T47D (cell line): ENCODE measurements at places on chromosomes 7 and 10.

- no peak for DNase-seq
Observed at GRCh38 chr7:80581486-80582260, 56.8 kb upstream of the CD36 start.

GRCh38 chr10:4024027-4024426 is 239.0 kb upstream of the KLF6 start:
- DNase-seq, result no peak

DNA sequence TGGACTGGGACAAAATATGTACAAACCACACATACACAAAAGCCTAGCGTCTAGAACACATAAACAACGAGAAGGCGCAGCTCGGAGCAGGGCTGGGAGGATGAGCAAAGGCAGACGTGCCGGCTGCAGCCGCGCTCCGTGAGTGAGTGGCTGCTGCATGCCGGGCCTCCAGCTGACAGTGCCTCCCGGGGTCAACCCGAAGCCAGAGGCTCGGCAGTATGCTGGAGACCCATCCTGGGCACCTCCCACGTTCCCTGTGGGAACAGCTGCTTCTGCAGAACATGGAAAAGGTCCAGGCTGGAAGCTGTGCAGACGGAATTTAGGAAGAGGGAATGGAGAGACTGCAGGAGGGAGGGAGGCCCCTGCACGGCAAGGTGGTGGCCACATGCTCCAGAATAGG is 3.6 kb upstream of the GPR146 start:
- no peak for DNase-seq

GRCh38 chr10:33334805-33335550 is 511 bp upstream of the NRP1 start:
- DNase-seq, result peak; percentile 79

DNA sequence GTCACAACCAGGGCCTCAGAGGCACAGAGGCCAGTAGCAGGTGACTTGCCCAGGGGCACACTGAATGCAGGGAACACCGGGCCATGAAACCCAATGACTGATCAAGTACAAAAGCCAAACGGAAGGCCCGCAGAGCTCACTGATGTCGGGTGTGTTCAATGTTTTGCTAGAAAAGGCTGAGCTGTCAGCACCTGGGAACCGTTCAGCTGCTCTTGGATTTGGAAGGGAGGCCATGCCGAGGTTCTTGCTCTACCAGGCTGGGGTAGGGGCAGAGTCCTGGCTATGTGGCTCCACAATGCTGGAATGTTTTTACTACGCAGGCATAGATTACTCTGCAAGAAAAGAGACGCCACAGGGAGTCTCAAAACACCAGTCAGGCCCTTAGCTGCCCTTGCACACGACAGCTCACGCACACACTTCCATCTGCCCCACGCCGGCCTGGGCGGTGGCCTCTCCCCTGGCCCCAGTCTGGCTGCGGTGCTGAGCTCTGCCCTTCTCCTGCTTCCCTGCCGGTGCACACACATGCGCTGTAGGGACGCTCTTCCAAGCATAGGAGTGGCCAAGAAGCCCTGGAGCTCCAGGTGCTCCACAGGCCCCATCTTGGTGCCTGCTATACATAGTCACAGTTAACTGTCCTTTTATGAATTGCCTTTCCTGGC is 79.9 kb downstream of the ZRANB1 start:
- DNase-seq, result no peak

DNA sequence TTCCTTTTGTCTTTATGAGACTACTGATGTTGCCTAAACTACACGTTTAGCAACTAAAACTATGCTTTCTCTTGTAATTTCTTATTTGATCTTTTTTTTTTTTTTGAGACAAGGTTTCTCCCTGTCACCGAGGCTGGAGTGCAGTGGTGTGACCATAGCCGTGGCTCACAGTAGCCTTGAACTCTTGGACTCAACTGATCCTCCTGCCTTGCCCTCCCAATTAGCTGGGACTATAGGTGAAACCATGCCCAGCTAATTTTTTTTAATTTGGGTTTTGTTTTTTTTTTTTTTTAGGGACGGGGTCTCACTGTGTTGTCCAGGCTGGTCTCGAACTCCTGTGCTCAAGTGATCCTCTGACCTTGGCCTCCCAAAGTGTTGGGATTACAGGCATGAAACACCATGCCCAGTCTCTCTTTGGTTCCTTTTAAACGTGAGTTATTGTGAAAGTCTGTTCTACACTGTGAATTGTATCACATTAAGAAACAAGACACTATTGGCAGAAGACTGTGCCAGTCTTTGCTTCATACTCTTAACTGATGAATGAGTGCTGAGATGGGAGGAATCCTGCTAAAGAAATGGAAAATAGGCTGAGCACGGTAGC is 6.4 kb downstream of the TMEM248 start:
- peak; percentile 45 for DNase-seq

- DNase-seq, result no peak
Observed at GRCh38 chr7:132436121-132436520, 140.1 kb downstream of the PLXNA4 start.

DNA sequence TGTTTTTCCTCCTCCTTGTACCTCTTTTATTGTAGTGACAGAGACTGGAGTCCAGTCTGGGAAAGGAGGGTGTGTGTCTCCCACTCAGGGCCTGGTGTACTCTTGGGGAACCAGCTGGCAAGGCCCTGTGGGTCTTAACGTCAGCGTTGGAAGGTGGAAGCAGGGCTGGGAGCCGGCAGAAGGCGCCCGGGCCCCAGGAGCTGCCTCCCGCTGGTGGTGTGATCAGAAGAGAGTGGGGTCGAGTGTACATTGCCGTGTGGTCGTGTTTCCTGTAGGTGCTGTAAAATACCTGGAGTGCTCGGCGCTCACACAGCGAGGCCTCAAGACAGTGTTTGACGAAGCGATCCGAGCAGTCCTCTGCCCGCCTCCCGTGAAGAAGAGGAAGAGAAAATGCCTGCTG is 45.7 kb downstream of the DAGLB start:
- DNase-seq, result no peak

- DNase-seq, result no peak
Observed at GRCh38 chr7:128042012-128042411, 10.8 kb upstream of the LRRC4 start.

DNA sequence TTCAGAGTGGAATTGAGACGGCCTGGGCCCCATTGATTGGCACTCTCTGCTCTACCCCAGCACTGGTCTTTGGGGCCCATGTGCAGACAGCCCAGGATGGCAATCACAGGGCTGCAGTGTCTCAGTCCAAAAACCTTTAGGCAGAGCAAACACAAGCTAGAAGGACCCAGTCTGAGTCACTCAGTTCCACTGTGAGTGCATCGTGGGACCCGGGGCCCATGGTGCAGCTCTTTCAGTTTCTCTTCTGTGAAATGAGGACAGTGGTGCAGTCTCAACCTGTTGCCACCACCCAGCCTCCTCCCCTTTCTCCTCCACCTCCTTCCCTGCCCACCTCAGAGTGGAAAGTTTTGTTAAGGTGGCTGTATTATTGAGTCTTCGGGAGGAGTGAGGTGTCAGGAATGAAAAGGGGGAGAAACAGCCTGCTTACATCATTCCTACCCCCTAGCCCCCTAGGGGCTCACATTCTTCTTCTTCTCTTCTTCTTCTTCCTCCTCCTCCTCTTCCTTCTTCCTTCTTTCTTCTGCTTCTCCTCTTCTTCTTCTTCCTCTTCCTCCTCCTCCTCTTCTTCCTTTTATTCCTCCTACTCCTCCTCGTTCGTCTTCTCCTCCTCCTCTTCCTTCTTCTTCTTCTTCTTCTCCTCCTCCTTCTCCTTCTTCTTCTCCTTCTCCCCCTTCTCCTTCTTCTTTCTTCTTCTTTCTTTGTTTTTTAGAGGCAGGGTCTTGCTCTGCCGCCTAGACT is 19.5 kb upstream of the CARD11 start:
- no peak for DNase-seq

GRCh38 chr10:71536332-71536731 is 139.6 kb downstream of the CDH23 start:
- no peak for DNase-seq

GRCh38 chr10:19920075-19920726 is 104.0 kb downstream of the PLXDC2 start:
- no peak for DNase-seq

- peak; percentile 64 for DNase-seq
Observed at GRCh38 chr10:113576852-113577251, 24.0 kb downstream of the HABP2 start.

DNA sequence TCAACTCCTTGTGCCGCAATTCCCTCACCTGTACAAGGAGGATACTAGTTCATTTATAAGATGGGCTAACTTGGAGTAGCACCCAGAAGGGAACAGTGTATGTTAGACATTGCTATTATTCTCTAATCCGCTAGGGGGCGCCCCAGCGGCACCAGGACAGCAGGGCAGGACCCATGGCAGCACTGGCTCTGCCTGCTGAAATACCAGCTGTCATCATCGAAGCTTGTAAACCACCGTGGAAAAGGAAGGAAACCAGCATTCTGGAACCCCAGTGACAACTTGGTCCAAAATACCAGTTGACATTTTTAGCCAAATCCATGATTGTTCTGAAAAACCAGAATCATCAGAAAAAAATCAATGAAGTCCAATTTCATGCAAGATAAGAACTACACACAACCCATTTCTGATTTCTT is 134.4 kb downstream of the ITGA8 start:
- peak; percentile 69 for DNase-seq

GRCh38 chr7:2399848-2400587 is 3.4 kb upstream of the CHST12 start:
- DNase-seq, result no peak

DNA sequence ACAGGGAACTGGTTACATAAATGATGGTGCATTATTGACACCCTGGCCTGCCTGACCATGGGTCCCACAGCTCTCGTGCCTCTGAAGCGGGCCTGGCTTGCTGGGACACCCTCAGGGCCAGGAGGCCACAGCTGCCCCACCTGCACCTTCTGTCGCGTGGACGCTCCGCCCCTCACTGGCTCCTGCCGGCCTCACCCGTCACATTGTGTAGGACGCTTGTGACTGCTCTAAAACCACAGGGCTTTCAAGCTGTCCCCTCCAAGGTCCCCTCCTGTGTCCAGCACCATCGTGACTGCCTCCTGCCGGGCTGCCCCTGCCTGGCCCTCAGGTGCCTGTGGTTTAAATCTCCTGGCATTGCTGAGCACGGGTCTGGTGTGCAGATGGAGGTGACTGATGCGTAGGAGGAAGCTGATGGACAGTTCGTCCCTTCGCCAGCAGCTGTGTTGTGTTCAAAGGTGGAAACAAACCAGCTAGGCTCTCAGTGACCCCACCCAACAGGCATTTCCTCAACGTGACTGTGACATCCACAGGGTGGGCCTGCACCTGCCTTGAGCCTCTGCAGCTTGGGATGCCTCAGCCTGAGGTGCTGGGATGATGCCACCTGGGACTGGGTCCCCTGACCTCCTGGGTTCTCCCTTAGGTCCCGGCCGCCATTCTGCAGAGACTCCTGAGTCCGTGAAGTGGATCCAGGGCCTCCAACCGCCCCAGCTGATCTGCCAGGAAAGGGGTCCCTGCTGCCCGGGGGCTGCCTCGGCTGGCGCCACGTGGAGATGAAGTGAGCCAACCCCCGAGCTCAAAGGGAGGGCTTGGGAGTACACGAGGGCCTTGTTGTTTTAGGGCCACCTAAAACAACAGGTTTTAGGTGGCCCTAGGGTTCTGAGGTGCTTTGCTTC is 148.5 kb downstream of the WDR37 start:
- no peak for DNase-seq

- DNase-seq, result peak; percentile 11
Observed at GRCh38 chr10:128576943-128577670, 450.9 kb upstream of the MKI67 start.

DNA sequence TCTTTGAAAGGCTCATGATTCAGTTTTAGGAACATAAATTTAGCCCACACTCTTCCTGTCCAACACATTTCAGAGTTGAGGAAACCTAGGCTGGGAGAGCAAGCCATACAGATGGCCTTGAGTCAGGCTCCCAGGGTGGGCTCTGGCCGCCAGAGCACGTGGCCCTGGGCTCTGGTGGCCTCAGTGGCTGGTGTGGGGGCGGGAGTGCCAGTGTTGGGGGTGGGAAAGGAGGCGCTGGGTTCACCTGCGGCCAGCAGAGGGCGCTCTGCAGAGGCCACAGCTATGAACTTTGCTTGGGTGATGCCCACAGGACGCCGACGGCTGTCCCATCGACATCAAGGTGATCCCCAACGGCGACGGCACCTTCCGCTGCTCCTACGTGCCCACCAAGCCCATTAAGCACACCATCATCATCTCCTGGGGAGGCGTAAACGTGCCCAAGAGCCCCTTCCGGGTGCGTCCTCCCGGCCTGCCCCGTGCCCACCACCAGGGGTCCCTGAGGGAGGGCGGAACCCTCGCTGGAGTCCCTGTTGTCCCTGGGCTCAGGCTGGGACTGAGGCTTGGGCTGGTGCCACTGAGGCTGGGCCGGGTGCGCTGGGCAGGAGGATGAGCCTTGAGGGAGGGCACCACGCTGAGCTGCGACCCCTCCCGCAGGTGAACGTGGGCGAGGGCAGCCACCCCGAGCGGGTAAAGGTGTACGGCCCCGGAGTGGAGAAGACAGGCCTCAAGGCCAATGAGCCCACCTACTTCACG is 11.9 kb downstream of the FLNC start:
- no peak for DNase-seq

GRCh38 chr7:115676080-115676479 is 354.5 kb downstream of the TFEC start:
- peak; percentile 77 for DNase-seq

DNA sequence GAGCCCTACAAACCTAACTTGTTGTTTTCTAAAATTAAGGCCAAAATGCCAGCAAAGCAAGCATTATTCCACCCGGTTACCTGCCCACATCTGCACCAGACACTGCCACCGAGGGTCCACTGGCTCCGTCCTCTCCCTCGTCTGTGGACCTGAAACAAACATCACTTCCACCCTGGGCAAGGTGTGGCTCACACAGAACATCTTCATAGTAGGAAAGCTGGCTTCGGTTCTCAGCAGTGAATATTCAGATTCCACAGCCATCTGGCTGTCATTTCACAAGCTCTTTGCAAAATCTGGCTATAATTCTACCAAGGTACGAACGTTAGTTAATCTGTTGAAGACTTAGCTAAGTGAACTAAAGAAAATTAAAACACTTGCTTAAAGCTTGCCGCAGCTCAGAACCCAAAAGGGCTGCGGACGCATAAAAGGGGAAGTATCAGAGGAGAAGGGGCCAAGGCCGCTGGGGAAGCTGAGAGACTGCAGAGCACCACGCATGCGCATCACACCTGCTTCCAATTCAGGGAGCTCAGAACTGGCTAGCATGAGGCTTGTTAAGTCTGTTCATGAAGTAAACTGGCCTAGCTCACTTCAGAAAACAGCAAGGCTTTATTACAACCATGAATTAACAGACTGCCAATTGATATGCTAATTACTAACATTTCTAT is 46.1 kb downstream of the PTPRN2 start:
- no peak for DNase-seq
